ENCODE measurements at places on chromosomes 5 and 9.

GRCh38 chr5:76764374-76764773 lies 48.4 kb downstream of the F2R start:
- DNase-seq: no peak

- DNase-seq: no peak
These were observed 121.6 kb upstream of the PPP1R26 start for GRCh38 chr9:135357863-135358551.

- no peak for DNase-seq
These were observed 39.0 kb upstream of the TTC1 start for GRCh38 chr5:159969966-159970365.

GRCh38 chr5:78706381-78706780 lies 57.8 kb upstream of the LHFPL2 start:
- DNase-seq: no peak

- DNase-seq: no peak
These were observed 86.0 kb upstream of the RASGRF2 start for GRCh38 chr5:80874162-80874561.

DNA sequence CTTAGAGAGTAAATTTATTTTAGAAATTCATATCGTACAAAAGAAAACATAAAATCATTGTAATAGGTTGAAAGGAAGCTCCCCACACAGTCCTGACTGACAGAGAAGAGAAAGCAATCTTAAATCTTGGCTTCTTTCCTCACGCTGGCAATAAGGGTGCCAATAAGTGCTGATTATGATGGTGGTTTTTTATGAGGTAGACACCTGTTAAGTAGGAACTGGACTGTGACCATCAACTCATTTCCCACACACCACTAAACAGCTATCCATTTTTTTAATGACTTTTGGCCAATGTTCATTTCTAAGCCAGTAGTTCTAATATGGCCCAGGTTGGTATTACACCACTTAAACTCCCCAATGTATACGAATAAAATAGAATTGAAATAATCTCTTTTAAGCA lies 893.5 kb upstream of the NUDT12 start:
- no peak for DNase-seq

GRCh38 chr5:103016167-103016566 lies 103.8 kb downstream of the GIN1 start:
- no peak for DNase-seq

GRCh38 chr5:143923634-143924266 lies 111.8 kb downstream of the HMHB1 start:
- DNase-seq: no peak

DNA sequence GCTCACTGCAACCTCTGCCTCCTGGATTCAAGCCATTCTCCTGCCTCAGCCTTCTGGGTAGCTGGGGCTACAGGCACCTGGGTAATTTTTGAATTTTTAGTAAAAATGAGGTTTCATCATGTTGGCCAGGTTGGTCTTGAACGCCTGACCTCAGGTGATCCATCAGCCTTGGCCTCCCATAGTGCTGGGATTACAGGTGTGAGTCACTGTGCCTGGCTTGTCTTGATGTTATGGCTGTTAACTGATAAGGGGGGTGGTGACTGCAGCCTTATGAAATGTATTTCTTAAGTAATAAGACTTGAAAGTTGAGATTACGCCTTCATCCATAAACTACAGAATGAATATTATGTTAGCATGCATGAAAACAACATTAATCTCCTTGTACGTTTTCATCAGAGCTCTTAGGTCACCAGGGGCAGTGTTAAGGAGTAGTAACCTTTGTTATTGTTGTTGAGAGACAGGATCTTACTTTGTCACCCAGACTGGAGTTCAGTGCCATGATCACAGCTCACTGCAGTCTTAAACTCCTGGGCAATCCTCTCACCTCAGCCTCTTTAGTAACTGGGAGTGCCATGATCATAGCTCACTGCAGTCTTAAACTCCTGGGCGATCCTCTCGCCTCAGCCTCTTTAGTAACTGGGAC lies 148.3 kb downstream of the ATP10B start:
- no peak for DNase-seq

GRCh38 chr5:173814053-173814452 lies 74.1 kb upstream of the CPEB4 start:
- DNase-seq: no peak

Data from NCI-H1930 (cell line).